CD4-positive, alpha-beta T cell treated with Interleukin-1 beta for 1 hour (primary cell): ENCODE measurements at places on chromosomes 4 and X.

DNA sequence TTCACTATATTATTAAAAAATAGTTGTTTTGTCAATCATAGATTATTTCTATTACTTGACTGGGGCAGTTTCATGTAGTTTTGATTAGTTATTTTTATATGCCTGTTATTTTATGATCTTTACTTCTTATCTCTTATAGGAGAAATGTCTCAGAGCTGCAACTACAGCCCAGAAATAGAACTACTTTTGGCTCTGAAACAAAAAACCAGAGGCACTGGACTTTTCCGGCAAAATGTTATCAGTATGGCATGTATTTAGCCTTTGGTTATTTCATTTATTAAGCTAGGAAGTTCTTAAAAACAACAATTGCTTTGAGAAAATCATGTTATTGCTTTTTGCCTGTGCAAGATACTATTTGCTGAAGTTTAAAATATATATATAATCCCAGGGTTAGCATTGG lies 566.5 kb downstream of the ANKRD50 start:
- no peak for DNase-seq

DNA sequence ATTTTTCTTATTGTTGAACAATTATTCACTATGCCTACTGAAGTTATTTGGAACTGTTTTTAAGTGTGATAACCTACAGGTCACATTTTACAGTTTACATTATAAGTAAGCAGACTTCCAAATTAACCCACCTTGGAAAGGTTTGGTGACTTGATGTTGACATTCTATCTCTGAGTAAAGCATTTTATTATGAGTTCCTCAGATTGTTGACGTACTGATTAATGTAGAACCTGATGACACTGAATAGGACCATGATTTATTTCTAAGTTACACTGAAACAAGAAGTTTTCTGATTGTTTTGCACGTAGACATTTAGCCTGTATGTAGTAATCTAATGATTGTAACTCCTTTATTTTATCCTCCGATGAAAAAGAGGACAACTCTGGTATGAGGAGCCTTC lies 17.0 kb upstream of the CXCL3 start:
- DNase-seq: no peak

DNA sequence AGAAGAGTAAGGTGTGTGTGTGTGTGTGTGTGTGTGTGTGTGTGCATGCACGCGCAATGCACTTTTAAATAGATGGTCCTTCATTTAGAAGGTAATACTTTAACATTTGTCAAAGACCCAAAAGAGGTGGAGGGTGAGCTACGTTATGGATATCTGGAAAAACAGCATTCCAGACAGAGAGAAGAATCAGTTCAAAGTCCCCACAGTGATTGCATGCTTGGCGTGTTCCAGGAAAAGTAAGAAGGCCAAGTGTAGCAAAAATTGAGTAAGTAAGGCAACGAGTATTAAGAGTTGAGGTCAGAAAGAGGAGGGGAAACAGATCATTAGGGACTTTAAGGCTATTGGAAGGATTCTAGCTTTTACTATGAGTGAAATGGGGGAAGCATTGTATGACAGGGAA lies 21.9 kb upstream of the GABRE start:
- no peak for DNase-seq

DNA sequence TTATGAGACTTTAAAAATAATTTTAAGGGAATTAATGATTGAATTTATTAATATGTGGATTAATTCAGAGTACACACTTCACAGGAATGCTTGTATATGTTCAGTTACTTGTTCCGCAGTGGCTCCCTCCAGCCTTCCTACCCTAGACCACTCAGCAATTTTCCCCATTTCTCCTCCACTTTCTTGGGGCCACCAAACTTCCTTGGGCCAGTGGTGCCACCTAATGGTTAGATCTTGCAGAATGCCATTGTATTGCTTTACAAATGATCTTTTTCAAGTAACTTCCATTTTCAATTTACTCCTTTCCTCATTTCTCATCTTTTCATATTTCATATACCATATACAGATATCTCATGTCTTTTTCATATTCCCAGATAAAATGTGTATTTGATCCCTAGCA lies 3.6 kb upstream of the RNF175 start:
- no peak for DNase-seq

DNA sequence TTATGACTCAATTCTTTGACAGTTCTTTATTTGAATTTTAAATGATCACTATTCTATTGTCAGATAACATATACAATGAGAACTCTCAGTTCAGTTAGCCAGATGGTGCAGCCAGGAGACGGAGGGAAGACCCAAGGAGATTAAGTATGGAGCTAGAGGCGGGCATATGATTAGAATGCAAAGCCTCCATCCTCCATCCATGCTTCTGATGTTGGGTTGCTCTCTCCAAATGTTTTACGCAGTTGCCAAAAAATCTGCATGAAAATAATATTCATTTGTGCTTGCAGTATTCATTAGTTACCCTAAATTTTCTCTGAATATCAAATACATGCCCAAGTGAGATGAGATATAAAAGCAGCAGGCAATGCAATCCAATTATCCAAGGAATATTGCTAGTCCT lies 874.8 kb downstream of the C4orf33 start:
- no peak for DNase-seq

GRCh38 chr4:2818351-2818939 lies 25.2 kb upstream of the ADD1 start:
- DNase-seq: no peak

DNA sequence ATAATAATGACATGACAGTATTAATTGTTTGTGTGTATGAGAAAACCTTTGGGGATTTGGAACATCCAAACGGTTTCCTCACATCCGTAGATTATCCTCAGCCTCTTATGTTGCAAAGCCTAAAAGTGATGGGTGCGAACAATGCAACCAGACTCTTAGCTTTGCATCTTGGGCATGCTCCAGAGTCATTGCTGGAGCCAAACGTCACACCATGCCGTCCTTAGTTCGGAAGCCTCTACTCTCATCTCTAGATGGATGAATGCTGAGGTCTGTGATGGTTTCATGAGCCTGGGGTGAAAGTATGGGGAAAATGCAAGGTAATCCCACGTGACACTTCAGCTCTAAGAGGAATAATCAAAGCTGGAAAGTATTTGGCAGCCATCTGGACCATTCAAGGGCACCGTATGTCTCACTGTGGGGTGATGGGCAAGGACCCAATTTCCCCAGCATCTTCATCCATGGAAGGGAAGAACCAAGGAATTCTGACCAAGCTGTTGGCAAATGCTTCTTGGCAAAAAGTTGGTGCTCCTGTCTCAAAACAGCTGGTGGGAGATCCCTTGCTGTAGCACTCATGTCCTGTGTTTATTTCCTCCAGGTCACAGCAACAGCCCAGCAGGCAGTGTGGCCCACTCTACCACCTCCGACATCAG lies 6.3 kb upstream of the RTL5 start:
- DNase-seq: no peak

GRCh38 chr4:67751260-67751659 lies 2.9 kb downstream of the GNRHR start:
- no peak for DNase-seq

GRCh38 chrX:38960137-38960536 lies 158.9 kb downstream of the MID1IP1 start:
- DNase-seq: no peak

DNA sequence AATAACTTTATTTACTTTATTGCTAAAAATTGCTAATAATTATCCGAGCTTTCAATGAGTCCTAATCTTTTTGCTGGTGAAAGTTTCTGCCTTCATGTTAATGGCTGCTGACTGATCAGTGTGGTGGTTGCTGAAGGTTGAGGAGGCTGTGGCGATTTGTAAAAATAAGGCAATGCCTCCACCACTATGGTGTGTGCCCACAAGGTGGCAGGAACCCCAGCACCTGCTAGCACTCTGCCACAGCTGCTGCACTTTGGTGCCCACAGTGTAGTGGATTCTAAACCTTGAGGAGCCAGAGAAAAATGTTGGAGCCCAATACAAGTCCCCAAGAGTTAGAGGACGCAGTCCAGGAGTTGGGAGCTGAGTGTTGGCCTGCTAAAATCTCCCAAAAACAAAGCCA lies 1237.1 kb downstream of the PCDH19 start:
- no peak for DNase-seq

DNA sequence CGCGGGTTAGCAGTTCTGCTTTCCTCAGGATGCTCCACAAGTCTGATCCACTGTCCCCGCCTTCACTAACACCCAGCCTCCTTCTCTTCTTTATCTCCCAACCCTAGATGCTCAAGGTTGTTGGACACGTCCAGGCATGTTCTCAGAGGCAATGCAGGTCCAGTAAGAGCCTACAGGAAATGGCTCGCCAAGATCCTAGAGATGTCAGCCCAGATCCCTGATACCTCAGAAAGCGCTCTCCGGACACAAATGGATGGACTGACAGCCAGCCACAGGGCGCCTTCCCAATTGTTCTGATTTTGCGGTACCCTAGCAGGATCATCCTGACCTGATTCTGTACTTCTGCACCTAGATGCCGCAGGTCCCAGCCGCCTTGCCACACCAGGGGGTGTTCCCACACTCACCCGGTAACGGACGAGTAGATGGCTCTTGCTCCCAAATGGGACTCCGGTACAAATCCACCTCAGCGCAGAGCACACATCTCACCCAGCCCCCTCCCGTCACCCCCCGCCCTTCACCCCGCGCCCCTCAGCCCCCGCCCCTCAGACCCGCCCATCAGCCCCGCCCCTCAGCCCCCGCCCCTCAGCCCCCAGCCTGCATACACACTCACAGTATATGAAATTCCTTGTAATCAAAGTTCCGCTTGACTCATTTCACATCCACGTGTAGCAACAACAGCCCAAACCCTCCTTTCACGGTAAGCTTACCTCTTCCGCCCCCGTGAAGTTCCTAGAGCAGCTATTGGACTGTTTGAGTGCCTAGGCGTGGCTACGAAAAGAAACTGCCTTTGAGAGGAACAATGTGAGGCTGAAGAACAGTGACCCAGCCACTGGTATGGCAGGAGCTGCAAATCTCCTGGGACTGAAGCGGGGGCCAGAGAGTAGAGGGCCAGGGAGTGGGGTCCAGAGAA lies at the start of gene EDA2R:
Gene EDA2R (minus strand): TSS at position 488 of the 910 bp plus-strand sequence. CDS start 23,058 bp downstream, outside the sequence.
- DNase-seq: peak; percentile 33

DNA sequence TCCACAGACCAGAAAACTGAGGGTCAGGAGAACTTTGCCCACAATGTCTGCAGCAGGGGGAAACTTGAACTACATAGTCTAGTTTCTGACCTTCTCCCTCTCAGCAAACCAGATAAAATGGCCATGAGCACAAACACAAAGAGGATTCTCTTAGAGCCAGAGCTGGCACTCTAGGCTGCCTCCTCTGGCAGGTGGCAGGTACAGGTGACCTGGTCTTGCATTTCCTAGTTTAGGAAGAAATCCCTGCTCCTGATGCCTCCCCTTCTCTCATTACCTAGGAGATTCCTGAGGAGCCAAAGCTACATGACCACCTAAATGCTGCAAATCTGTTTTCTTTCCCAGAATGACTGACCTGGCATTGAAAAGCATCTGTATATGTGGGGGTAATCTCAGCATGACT lies 45.1 kb downstream of the ARHGEF9 start:
- DNase-seq: no peak

GRCh38 chr4:48752246-48752645 lies 27.8 kb downstream of the FRYL start:
- no peak for DNase-seq

GRCh38 chr4:17157304-17157703 lies 258.9 kb upstream of the LDB2 start:
- no peak for DNase-seq

- DNase-seq: no peak
These were observed 2.0 kb downstream of the ADGRL3 start for GRCh38 chr4:61201961-61202637.

GRCh38 chr4:18815779-18816173 lies 794.2 kb upstream of the LCORL start:
- DNase-seq: no peak

DNA sequence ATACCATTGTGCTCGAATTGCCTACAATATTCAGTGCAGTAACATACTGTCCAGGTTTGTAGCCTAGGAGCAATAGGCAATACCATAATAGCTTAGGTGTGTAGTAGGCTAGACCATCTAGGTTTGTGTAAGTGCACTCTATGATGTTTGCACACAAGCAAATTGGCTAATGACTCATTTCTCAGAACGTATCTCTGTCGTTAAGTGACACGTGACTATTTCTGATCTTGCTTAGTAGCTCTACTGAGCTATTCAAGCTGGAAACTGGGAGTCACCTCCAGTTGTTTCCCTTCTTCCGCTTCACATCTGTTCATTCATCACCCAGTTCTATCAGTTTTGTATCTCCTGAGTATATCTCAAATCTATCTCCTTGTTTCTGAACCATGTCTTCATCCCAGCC lies 86.1 kb downstream of the HNRNPD start:
- DNase-seq: no peak

DNA sequence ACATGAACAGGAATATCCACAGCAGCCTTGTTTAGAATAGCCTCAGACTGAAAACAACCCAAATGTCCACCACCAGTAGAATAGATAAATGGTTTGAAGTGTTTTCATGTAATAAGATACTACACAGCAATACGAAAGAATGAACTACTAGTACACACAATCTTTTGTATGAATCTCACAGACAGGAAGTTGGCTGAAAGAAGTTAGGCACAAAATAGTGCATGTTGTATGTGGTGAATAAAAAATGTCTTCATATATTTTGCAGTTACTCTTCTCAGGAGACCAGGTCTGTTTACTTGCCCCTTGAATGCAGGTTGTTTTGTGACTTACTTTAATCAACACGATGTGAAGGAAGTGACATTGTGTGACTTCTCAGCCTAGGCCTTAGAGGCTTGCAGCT lies 75.9 kb upstream of the LEF1 start:
- no peak for DNase-seq

GRCh38 chrX:63128509-63128908 lies 222.6 kb downstream of the SPIN4 start:
- no peak for DNase-seq

DNA sequence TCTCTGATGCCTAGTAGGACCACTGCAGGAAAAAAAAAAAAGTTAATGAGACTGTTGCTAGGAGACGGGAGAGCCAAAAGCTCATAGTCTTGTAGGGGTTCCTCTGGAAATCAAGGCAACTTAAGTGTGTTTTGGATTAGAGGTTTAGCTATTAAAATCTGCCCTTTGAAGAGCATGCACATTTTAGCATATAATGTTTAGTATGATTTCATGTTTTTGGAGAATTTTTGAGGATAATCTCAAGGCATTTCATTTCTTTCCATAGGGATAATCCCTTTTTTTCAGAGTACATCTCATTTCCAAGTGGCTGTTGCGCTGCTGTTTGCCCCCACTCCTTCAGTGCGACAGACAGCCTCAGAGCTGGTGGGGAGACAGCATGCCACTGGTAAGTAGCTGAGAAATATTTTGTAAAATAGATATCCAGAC lies at the start of gene LINC00632:
Gene LINC00632 (plus strand): TSS at position 339 of the 426 bp plus-strand sequence.
- DNase-seq: no peak

- no peak for DNase-seq
These were observed 3.4 kb upstream of the SCD5 start for GRCh38 chr4:82801910-82802521.

DNA sequence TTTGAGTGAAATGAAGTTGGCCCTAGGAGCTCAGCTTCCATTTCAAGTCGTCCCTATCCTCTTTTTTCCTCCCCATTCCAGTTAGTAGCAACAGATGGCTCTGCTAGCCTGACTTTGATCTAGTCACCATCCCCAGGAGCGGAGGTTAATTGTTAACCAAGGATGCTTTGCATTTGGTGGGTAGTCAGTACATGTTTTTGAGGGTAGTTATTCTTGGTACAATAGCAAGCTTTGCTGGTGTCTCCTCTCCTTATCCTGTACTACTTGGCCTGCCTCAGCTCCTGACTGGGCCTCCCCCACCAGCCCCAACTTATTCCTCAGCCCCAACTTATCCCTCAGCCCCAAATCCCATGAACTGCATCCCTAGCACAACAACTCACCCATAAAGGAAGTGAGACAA lies 14.8 kb upstream of the RTL5 start:
- no peak for DNase-seq
